Omental fat pad (tissue), 4 donors: ENCODE measurements at places on chromosomes 1 and 21.
A peak's percentile ranks its signal among the peaks of the same experiment; 100 is the strongest.

GRCh38 chr21:41865002-41865777 is 14.0 kb downstream of the PRDM15 start:
- DNase-seq = no peak

DNA sequence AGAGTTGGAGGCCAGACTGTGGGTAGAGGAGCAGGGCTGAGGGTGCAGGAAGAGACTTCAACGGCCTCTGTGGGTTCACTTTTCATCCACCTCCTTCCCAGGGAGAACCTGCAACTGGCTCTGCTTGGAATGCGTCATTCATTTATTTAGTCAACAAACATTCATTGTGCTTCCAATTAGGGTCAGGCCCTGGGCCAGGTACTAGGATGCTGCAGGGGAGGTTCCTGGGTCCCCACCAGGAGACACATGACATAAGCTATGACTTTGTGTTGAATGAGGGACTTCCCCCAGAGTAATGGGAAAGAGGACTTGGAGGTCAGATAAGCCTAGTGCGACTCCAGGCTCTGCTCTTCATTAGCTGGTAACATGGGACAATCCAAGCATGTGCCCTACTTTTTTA is 46.3 kb upstream of the RPL11 start:
- DNase-seq = no peak

- DNase-seq = no peak
Measured at GRCh38 chr1:25990251-25990650, 7.6 kb downstream of the PAFAH2 start.

GRCh38 chr1:22030473-22030872 is 22.0 kb upstream of the CDC42 start:
- DNase-seq = no peak

- no peak for DNase-seq
Measured at GRCh38 chr21:21096956-21097355, 98.7 kb downstream of the NCAM2 start.

GRCh38 chr1:24586970-24587820 is 31.3 kb downstream of the NCMAP start:
- DNase-seq = no peak

GRCh38 chr1:214514032-214514818 is 37.2 kb downstream of the PTPN14 start:
- DNase-seq = no peak

GRCh38 chr1:34188418-34188817 is 11.7 kb downstream of the C1orf94 start:
- DNase-seq = no peak

- peak; percentile 90 for DNase-seq
Measured at GRCh38 chr21:32392880-32393676, at the start of gene URB1. Gene URB1, minus strand, starts transcription at chr21:32393012. Its CDS starts 102 bp downstream, at chr21:32392910.

DNA sequence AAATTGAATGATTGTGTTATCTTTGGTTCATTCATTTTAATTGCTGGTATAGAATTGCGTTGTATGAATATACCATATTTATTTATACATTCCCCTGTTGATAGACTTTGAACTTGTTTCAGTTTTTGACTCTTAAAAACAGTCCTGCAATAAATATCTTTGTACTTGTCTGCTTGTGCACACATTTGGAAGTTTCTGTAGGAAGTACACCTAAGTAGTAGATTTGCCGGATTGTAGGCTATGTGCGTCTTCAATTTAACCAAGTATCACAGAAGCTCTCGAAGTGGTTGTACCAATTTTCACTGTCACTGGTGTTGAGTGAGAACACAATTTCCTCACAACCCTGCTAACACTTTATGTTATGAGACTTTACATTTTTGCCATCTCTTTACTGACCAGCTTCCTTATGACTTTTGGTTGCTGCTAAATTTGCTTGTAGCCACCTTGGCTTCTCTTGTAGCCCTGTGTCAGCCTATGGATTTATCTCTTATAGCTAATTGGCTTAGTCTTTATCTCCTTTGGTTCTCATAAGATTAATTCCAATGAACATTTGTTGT is 2.2 kb downstream of the TTC3 start:
- DNase-seq = no peak

- no peak for DNase-seq
Measured at GRCh38 chr1:116373431-116374352, 648 bp downstream of the ATP1A1 start.

DNA sequence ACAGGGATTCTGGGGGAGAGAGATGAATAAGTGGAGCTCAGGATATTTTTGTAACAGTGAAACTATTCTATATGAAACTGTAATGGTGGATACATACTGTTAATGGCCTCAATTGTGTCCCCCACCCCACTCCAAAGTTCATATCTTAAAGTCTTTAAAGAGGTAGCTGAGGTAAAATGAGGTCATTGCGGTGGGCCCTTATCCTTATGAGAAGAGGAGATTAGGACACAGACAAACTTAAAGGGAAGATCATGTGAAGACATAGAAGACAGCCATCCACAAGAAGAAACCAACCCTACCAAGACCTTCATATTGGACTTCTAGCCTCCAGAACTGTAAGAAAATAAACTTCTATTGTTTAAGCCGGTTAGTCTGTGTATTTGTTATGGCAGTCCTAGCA is 9.8 kb downstream of the TXNDC12 start:
- DNase-seq = no peak

DNA sequence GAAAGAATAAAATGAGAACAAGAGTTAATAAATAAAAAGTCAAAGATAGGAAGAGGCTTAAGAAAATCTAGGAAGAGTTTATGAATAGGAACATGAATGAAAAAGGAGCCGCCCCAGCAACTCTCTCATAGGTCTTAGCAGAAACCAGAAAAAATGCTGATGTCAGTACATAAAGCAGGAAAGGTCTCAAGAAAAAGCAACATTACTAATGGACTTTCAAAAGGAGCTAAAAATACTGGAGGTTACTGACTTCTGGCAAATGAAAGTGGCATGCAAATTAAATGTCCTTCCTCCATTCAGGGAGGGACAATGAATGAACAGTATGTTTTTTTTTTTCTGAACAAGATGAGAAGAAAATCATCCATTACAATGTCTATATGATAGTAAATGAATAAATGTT is 387.6 kb downstream of the BRINP2 start:
- DNase-seq = no peak

DNA sequence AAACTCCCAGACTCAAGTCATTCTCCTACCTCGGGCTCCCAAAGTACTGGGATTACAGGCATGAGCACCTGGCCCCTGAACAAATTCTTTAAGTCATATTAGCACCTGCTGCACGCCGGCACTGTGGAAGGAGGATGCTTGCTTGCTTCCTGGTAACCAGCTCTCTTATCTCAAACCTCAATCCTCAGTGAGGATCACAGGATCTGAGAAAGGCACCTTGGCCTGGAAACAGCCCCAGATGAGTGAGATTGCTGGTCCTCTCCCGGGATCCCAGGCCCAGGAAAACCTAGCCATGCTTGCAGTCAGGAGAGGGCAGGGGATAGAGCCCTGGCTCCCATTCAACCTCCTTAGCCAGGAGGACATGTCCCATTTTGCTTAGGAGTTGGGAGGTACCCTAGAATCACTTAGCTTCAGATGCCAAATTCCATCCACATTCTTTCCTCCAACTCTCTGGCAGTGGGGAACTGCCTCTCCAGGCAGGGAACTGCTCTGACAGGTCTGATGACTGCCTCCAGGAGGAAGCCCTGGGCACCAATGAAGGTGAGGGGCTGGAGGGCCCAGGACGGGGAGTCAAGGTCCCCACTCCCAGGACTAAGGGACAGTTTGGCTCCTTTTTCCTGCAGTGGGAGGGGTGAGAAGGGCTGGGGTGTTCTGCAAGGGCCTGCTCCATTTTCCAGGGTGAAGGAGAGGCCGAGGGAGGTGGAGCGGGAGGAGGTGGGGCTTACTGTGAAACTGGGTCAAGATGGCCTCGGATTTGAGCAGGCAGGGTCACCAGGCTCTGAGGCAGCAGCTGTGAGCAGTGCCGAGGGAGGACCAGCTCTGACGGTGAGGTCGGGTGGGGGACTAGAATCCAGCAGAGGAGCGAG is 9.5 kb downstream of the GPR37L1 start:
- no peak for DNase-seq

- no peak for DNase-seq
Measured at GRCh38 chr1:64484651-64485050, 14.7 kb downstream of the CACHD1 start.

DNA sequence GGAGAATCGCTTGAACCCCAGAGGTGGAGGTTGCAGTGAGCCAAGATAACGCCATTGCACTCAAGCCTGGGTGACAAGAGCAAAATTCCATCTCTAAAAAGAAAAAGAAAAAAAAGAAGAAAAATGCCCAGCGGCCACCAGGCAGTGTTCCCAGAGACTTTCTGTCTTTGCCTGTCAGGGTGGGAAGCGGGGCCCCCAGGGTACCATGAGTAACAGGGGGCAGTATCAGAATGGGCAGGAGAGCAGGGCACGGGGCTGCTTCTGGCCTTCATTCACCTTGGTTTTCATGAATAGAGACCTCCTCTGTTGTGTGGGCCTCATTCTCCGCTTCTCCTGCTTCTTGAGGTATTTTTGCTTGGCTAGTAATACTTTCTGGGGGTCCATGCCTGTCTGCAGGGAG is 20.4 kb downstream of the SLC26A9 start:
- no peak for DNase-seq

- no peak for DNase-seq
Measured at GRCh38 chr1:158180741-158181576, at the start of gene CD1D. Gene CD1D, plus strand, starts transcription at chr1:158180895. Its CDS starts 207 bp downstream, at chr1:158181102.

DNA sequence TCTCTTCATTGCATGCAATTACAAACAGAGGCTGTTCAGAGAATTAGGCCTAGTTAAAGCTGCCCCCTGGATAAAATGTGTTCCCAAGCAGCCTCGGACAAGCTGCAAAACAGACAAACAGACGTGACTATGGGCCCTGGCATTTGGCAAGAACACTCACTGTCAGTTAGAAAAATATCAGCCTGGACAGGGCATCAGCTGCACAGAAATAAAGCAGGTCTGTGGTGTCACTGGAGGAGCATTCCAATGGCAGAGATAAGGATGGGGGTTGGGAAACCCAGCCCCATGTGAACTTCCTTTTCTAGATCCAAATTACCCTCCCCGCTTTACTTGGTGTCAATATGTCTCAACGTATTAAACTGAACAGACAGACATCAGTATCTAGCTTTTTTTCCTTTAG is 177.1 kb downstream of the GPATCH2 start:
- DNase-seq = no peak

DNA sequence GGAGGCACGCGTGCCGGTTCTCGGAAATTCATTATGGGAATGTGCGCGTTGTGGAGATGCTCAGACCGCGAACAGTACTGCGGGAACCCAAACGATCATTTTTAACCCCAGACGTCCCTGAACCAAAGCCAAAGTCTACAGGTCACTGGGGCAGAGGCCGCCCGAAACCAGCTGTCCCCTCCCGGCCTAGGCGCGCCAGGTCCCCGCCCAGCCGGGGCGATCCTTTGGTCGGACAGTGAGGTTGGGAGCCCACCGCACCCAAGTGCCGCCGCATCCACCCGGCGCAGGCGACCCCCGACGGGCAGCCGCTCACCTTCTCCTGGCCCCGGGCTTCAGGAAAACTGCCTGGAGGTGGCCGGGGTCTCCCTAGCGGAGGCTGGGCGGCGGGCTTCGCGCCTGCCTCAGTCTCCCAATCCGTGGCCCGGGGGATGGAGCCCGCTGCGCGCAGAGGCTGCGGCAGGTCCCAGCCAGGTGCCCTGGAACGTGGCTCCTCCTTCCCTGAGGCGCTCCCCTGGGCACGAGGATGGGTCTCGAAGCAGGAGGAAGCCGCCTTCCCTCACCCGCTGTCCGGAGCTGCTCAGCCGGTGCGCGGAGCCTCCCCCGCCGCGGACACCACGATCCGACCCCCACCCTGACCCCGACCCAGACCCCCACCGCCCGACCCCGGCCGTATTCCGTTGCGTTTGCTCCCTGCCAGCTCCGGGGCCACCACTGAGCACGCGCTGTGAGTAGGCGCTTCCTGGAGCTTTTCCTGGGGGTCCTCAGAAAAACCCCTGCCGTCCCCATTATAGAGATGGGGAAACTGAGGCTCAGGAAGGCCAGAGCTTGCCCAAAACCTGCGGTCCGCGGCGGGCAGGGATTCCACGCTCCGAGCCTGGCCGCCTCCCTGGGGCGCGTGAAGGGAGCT is 8.1 kb upstream of the SLX9 start:
- no peak for DNase-seq

- no peak for DNase-seq
Measured at GRCh38 chr1:119361205-119361604, 7.4 kb upstream of the HAO2 start.

- no peak for DNase-seq
Measured at GRCh38 chr1:24963099-24963872, 33.2 kb upstream of the RUNX3 start.

DNA sequence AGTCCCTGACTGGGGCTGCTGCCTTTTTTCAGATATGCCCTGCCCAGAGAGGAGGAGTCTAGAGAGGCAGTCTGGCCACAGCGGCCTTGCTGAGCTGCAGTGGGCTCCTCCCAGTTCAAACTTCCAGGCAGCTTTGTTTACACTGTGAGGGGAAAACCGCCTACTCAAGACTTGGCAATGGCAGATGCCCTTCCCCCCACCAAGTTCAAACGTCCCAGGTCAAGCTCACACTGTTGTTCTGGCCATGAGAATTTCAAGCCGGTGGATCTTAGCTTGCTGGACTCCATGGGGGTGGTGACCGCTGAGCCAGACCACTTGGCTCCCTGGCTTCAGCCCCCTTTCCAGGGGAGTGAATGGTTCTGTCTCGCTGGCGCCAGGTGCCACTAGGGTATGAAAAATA is 18.3 kb upstream of the C1orf53 start:
- no peak for DNase-seq

DNA sequence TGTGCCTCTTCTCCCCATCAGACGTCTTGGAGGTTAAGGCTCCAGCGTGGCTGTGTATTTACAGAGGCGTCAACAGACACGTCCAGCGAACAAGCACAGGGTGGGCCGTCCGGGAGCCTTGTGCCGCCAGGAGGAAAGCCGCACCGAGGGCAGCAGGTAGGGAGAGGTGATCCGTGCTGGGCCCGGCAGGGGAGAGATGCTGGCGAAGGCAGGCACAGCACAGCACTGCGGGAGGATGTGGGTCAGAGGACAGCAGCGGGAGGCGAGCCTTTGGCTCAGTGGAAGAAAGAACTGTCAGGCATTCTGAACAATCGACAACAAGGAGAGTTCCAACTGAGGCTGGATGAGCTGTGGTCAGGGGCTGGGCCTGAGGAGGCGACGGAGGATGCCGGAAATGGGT is 144.1 kb upstream of the TNR start:
- DNase-seq = no peak

GRCh38 chr1:167995038-167995437 is 58.2 kb upstream of the MPC2 start:
- DNase-seq = no peak

DNA sequence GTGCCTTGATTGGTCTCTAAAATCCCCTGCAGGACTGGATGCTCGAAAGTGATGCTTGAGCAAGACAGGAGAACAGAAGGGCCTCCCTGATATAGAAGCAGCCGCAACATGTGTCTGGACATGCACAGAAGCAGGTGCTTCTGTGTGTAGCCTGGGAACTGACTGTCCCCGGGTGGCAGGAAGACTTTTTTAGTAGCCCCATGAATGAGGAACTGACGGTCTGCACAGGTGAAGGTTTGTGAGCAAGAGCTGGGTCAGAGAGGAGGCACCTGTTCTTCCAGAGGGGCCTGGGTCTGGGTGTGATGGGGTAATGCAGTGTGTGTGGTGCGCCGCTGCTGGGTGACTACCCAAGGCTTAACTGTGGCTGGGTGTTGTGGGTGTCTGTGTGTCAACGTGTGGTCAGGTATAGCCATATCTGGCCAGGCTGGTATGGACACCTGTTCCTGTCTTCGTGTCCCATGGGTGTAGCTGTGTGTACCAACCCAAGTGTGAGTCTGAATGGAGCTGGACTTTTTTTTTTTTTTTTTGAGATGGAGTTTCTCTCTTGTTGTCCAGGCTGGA is 39.1 kb upstream of the FOXO6 start:
- DNase-seq = no peak

GRCh38 chr1:154987326-154987725 is 4.2 kb downstream of the FLAD1 start:
- no peak for DNase-seq
